ENCODE measurements at places on chromosomes 16 and 17.

DNA sequence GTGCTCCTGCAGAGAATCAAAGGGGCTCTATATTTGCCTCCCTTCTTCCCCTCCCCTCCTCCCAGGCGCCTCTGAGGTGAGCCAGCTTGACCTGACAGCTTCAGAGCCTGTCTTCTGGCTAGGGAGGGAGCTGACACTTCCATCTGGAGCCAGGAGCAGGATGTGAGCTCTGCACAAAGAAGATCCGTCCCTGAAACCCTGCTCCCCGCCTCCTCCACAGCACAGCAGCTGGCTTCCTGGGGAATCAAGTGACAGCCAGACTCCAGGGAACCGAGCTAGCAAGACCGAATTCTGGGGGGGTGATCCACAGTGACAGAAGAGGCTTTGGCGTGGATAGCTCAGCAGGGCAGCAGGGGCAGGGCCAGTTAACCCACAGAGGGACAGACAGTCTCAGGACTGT is 37.2 kb downstream of the CCDC182 start:
- DNase-seq = no peak

DNA sequence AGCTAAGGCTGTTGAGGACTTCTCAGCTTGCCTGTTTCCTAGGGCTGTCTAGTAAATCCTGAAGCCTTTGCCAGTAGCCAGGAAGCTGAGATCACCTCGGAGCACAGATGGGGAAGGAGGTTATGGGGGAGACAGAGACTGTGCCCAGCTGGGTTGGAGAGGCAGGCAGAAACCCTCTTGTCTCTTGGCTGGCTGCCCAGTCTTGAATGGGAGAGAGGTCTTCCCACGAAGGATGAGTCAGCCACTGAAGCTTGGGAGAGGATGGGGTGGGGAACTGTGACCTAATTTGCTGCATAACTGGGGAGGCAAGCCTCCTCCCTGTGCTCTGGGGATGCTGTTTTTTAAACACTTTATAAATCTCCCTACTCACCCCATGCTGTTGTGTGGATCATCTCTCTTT is 69.8 kb downstream of the SHISA9 start:
- peak; percentile 27 for DNase-seq

- DNase-seq = no peak
Observed at GRCh38 chr17:81365148-81365600, 30.1 kb upstream of the BAHCC1 start.

- DNase-seq = no peak
Observed at GRCh38 chr17:78664476-78665386, 87.5 kb upstream of the DNAH17 start.

GRCh38 chr16:77207030-77207429 is 7.8 kb downstream of the SYCE1L start:
- no peak for DNase-seq

DNA sequence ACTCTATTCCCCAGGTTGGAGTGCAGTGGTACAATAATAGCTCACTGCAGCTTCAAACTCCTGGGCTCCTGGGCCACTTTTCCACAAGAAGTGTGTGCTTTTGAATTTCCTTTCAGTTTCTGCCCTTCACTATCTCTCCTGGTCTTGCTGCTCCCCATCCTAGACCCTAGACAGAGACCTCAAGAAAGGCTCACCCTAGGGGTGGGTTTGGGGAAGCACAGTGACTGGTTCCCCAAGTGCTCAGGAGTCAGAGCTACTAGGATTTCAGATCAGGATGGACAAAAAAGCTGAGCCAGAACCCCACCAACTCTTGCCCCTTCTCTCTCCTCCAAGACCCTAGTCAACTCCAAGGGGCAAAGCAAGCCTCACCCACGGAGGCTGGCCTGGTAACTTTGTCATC is 1.6 kb upstream of the SEBOX start:
- peak; percentile 28 for DNase-seq

GRCh38 chr16:30830072-30830417 is 43.0 kb upstream of the ZNF629 start:
- no peak for DNase-seq

DNA sequence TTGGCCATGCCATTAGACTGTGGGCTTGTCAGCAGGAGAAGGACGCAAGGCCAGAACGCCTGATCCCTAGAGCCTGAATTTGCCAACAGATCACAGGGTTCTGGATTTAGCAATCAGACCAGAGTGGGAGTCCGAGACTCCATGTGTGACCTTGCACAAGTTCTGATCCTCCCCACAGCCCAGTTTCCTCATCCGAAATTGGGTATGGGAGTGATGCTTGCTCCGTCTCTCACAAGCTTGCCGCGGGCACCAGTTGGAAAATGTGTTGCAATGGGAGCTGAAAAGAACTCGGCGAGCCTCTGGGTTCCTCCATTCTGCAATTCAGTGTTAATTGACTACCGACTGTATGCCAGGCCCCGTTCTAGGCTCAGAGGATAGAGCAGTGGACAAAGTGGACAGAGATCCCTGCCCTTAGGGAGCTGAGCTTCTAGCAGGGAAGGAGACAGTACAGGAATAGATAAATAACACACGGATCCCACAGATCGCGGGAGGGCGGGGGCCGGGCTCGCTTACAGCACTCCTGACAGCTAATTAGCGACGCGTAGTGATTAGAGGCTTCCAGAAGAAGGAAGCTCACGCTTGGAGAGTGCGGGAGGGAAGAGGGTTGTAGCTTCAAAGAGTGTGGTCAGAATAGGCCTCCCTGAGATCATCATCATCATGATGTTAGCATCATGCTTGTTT is 150.4 kb upstream of the CIBAR2 start:
- DNase-seq = peak; percentile 82

GRCh38 chr16:23857881-23858269 is 22.1 kb downstream of the PRKCB start:
- peak; percentile 40 for DNase-seq

- DNase-seq = peak; percentile 61
Observed at GRCh38 chr16:85675251-85675874, 13.4 kb downstream of the GINS2 start.

DNA sequence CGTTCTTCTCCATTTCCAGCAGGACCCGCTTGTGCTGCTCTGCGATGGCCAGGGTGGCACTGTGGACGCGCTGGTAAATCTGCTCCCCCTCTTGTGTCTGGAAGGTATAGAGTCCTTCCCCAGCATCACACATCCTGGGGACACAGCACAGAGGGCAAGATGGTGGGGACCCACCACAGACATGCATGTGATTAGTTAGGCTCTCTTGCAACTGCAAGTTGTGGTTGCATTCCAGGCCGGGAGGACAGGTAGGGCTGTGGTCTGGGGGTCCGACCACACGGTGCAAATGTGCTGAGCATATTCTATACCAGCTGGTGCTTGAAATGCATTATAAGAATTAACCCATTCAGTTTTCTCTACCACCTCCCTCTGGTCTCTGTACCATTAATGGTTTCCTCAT is 11.4 kb downstream of the POLR2C start:
- no peak for DNase-seq

DNA sequence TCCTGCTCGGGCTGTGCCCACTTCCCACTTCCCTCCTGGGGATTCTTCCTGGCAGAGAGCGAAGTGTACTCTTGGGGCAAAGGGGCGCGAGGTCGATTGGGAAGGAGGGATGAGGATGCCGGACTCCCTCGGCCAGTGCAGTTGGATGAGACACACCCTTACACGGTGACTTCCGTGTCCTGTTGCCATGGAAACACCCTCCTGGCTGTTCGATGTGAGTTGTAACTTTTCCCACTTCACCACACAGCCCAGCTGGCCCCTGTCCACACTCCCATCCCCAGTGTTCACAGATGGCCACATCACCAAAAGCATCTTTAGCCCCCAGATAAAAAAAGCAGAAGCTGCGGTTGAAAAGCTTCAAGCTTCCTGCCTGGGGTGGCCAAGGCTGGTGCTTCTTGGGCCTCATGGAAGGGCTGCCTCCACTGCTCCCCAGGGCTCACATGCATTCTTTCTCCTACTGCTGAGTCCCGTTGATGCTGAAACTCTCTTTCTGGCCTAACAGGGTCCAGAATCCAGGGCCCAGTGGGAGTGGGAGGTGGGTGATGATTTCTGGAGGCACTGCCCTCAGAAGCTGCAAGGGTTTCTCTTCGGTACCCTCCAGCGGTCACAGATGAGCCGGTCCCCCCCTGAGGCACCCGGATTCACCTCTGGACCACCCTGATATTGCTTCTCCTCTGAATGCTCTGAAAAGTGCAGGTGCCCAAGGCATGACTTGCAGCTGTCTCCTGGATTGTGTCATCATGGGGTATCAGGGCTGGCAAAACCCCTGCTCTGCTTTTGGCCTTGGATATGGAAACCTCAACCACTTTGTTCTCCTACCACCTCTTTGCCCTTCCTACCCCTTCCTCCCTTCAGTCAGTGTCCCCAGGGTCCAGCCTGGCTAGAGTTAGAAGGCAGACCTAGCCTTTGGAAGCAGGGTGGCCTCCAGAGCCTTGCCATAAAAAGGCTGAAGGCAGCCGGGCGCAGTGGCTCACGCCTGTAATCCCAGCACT is 2.2 kb upstream of the TRAF4 start:
- peak; percentile 97 for DNase-seq

- DNase-seq = no peak
Observed at GRCh38 chr16:49189286-49189685, 92.4 kb downstream of the CBLN1 start.

DNA sequence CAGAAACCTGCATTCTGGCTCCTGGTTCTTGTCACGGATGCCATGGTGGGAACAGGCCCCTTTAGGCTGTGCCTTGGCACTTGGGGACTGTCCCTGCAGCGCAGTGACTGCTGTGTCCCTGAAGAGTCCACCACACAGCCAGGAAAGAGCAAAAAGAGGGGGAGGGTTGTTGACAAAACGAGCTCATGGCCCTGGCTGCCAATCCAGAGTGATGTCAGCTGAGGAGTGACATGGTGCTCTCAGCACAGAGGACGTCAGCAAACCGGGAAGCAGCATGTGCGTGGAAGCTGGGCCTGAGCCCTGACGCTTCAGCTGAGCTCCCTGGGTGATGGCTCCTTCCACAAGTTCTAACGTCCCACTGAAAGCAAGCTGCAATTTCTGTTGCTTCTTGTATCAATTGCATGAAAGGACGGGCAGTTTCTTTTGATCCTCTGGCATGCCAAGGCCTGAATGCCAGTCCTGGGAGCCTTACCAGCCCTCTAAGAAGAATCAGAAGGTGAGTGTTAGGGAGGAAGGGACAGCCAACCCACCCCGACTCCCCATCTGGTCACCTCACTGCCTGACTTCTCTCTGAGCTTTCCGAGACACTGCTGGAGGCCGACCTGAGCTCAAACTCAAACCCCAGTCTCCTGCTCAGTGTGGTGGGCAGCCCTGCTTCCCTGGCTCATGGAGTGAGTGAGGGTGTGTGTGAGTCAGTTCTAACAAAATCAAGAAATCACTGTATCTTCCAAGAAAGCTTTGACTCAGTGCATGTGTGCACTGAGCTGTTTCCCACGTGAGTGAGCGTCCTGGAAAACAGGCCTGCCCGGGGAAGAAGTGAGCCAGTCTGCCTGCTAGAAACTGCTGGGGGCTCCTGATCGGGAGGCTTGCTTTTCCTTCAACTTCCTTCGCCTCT is 14.7 kb upstream of the WNT3 start:
- no peak for DNase-seq

- DNase-seq = no peak
Observed at GRCh38 chr17:55540414-55541091, 29.3 kb upstream of the SMIM36 start.

DNA sequence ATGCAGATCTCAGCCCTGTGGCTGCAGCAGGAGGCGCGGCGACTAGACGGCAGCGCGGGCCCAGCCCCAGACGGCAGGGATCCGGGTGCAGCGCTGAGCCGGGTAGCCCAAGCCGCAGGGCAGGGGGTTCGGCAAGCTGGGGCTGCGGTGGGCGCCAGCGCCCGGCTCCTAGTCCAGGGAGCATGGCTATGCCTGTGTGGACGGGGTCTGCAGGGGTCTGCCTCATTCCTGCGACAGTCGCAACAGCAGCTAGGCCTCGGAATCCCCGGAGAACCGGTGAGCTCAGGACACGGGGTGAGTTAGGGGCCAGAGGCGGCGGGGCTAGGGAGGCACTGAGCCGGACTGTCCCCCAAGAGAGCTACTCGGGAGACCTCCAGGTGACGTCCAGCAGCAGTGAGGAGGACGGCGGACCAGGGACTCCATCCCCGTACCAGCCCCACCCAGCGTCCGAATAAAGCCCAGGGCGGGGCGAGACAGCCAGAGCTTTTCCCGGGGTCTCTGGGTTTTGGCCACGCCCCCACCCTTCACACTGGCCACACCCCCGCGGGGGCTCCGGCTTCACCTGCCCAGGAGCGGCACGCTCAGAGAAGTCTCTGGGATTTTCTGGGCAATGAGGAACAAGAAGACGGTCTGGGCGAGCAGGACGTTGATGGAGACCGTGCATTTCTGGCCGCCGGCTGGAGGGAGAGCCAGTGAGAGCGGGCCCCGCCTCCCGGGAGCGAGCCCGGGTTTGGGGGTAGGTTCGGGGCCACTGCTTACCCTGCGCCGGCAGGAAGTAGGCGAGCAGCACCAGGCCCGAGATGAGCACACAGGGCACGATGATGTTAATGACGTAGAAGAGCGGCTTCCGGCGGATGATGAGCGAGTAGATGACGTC is 1.1 kb downstream of the C17orf107 start:
- no peak for DNase-seq

All from NB4 (cell line).